ENCODE measurements at places on chromosomes 4 and X.

DNA sequence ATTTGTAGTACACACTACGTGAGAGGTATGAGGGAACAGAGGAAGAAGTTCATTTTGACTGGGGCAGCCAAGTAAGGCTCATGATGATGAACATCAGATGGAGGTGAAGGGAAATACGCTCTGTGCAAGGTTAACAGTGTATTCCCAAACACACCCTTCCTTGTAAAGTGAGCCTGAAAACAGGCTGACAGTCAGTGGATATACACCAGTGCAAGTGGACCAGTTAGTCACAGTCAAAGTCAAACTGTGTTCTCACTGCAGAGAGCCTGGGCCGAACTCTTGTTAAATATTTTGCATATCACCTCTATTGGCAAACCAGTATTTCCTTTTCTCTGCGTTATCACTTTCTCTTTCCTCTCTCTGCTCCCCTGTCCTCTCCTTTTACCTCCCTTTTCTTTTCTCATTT, 23.4 kb upstream of the RHOH start:
- DNase-seq: no peak

DNA sequence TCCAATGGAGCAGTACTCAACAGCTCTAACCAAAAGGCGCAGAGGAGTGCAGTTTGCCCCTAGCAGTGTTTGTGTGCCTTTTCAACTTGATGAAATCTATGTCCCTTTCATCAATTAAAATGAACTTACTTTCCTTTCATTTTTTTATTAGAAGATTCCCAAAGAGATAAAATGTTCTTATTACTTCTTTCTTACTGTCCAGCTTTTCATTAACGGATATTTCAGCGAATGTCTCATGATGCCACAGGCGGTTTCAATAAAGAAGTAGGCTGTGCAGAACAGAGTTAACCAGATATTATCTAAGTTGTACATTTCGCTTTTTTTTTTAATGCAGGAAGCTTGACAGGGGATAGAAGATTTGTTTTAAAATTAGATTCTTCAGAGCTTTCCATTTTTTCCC, 3.4 kb upstream of the MAOB start:
- no peak for DNase-seq

DNA sequence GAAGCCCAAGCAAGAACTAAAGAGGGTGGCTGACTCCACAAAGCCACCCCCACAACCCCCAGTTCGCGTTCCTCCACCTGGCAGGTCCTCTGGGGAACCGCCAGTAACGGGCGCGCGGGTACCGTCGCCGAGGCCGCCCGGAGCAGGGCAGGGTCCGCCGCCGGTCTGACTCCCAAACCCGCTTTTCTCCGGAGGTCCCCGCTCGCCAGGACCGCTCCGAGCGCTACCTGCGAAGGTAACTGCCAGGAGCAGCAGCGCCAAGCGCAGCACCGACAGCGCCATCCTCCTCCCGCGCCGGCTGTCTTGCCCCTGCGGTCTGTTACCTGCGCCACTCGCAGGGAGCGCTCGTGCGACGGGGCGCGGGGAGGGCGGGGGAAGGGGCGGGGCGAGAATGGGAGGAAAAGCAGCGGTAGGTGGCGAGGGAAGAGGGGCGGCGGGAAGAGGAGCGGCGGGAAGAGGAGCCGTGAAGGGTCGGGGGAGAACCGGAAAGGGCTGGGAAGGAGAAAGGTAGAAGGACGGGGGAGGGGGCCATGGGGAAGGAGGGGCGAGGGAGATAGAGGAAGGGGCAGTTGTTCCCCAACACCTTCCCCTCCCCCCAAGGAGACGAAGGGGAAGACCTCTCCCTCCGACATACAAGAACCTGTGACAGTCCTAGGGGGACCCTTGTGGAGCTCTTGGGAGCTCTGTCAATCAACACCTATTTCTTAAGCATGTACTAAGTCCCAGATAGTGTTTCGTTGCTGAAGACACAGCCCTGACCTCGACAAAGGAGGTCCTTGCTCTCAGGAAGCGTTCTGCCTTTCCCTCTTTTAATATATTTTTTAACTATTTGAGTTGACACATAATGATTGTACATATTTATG, at the start of gene SPINK2:
Gene SPINK2, minus strand, starts transcription at position 321 of the 863 bp plus-strand sequence. Its CDS starts 39 bp downstream, at position 282.
- DNase-seq: peak; percentile 2

DNA sequence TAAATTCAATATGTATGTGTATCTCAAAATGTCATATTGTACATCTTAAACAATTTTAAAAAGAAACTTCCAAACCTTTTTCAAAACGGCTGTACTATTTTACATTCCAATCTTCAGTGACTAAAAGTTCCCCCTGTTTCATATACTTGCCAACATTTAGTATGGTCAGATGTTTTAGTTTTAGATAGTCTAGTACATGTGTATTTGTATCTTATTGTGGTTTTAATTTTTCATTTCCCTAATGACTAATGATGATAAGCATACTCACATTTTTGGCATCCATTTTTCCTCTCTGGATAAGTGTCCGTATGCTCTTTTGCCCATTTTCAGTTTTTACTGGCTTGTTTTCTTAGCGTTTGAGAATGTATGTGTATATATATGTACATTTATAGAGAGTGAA, 212.2 kb upstream of the MAGEB18 start:
- DNase-seq: no peak

- DNase-seq: no peak
These were observed 25.9 kb upstream of the SPON2 start for GRCh38 chr4:1198098-1198844.

- peak; percentile 47 for DNase-seq
These were observed 339.7 kb upstream of the PCDH7 start for GRCh38 chr4:30380404-30380998.

DNA sequence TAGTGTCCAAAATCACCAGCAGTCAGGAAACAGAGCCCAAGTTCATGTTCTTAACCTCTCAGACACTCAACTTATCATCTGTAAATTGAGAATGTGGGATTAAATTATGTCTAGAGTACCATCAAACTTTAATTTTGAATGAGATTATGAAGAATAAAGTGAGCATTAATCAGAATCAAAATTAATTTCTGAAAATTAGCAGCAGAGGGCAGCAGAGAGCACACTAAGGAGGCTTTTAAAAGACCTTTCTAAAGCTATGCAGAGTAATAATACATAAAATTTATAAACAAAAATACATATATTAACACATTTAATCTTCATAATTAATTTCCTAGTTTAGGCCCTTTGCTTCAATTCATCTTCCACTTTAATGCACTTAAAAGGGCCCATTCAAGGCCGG, 7.1 kb downstream of the TASL start:
- no peak for DNase-seq

DNA sequence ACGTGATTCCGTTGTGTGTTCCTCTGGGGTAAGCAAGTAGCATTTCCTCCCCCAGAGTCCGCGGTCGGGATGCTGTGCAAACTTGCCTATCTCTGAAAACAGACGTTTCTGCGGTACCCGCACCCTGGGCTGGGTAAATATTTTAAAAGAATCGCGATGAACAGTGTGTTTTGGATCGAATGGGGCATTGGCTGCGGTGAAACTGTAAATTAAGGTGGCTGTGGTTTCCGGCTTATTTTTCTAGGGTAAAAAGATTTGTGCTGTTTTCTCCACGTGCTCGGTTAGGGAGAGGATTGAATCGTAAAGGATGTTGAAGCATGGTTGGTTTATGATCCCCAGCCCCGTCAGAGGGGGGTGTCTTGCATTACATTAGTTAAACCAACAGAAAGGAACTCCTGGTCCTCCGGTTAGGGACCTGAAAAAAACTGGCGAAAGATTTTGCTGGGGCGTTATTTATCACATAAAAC, 1.2 kb downstream of the HHIP start:
- peak; percentile 37 for DNase-seq

DNA sequence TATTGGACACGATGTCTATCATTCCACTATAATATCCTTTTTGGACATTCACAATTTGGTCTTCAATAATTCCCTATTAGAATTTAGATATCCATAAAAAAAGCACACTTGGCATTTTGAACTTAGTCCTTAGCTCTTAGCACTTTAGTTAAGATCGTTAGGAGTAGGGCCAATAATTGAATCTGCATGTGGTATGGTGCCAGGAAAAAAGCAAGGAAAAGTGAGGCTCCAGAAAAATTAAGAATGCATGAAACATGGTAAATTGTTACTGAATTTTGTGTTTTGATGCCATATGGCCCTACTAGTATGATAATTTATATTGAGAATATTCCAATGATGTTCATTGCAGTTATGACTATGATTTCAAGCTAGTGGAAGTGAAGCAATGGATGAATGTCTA, 53.6 kb upstream of the TEX13A start:
- no peak for DNase-seq

DNA sequence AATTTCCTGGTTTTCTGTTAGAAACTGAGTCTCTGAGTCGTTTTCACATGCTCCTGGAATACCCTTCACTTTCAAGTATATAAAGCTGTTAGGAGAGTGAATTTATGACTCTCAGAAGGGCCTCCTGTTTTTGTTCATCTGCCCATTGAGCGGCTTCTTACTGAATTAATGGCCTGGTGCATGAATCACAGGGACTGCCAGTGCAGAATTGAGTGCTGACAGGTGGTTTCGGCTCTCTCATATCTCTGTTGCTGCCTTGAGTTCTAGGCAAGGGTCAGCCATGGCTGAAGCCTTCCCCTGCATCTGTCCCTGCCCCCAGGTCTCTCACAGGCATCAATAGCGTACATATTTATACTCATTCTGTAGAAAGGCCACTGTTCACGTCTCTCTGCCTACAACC, 22.7 kb upstream of the SEPSECS start:
- no peak for DNase-seq

DNA sequence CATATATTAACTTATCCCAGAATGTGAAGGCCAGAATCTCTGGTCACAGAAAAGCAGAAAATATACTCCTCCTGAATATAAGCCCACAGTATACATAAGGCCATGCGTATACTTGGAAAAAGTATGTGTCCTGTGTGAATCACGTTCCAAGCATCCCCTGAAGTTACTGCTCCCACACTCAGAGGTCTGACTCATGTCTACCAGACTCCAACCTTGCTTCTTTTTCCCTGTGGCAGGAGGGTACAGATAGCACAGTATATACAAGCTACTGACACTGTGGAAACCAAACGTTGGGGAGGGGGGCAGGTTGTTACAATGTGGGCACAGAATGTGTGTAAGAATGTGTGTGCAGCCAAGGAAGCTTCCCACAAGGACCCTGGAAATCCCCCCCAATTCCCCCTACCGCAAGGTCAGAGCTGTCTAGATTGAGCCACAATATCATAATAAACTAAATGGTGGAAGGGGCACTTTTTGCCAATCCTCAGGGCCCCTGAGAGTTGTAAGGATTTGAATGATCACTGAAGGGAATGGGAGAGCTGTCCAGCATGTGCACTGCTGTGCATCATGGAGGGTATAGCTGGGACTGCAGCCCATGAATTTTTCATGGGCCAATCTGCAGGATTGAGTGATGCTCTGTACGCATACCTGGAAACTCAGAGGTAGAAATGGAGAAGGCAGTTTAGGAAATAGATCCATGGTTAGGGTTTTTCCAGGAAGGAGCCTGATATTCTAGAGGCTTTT, 7.4 kb upstream of the RELL1 start:
- no peak for DNase-seq

GRCh38 chr4:27685091-27685490, 824.5 kb downstream of the STIM2 start:
- DNase-seq: no peak

GRCh38 chrX:119809185-119809666, 17.8 kb upstream of the RPL39 start:
- DNase-seq: no peak

DNA sequence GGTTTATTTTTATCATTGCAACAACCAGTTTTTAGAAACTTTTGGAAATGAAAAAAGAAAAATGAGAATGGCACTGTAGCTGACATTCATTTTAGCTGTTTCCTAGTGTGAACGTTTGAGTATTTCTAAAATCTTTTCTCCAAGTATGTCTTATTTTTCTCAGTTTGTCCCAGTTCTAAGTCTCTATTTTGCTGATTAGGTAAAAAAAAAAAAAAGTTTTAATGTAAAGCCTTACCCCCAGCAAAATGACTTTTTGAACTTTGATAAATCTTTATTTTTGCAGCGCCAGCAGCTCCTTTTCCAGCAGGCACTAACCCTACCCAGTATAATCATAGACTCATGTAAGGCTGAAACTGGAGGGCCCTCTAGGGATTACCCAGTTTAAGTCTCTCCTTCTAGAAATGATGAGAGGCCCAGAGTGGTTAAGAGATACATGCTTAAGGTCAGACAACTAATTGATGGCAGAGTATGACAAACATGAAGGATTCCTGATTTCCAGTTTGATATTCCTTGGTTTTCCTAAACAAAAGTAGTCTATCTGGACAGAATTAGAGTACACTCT, 84.3 kb upstream of the SLC4A4 start:
- DNase-seq: no peak

- peak; percentile 46 for DNase-seq
These were observed 609.3 kb downstream of the FSTL5 start for GRCh38 chr4:161554372-161554990.

GRCh38 chr4:41262198-41262597, 5.5 kb downstream of the UCHL1 start:
- no peak for DNase-seq

DNA sequence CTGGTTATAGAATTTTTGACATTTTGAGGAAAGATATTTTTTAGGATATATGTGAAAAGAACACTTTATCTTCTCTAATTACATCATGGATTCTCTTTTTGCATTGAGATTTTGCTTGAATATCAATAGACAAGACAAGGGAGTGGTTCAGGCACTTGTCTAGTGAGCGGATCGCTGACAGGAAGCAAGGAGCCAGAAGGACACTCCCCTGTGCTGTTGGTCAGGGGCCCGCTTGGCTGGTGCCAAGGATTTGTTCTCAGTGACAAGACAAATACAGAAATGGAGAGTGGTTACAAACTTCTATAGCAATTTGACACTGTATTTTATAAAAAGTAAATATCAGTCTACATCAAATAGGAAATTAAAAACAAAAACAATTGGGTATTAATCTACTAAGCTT, 60.0 kb downstream of the SLC9B1 start:
- no peak for DNase-seq

DNA sequence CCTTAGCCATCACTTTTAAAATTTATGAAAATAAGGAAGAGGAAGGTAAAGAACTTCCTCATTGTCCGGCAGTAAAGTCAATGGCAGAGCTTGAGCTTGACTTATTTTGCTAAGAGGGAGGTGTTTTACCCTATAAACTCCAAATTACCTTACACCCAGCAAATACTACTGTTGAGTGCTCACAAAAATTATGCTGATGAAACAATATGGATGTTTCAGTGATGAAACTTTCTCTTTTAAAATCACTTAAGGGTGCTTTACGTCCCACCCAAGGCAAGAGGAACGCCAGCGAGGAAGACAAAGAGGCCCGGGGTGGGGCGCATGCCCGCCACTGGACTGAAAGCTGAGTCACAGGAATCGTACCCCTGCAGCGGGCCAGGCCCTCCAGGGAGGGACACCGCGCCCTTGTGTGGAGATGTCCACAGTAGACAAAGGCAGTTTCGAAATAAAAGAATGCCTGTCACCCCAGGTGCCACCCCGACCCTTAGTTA, 560 bp upstream of the TMSB4X start:
- no peak for DNase-seq

- no peak for DNase-seq
These were observed 3.9 kb upstream of the GLRB start for GRCh38 chr4:157072002-157072401.

GRCh38 chrX:134898440-134898839, 92.4 kb upstream of the SMIM10 start:
- no peak for DNase-seq
